ENCODE measurements at places on chromosomes 5 and 9. TPM values are rescaled to one million over a fixed set of nuclear protein-coding genes. Genes with fewer than 3 reads are reported as not detected.

DNA sequence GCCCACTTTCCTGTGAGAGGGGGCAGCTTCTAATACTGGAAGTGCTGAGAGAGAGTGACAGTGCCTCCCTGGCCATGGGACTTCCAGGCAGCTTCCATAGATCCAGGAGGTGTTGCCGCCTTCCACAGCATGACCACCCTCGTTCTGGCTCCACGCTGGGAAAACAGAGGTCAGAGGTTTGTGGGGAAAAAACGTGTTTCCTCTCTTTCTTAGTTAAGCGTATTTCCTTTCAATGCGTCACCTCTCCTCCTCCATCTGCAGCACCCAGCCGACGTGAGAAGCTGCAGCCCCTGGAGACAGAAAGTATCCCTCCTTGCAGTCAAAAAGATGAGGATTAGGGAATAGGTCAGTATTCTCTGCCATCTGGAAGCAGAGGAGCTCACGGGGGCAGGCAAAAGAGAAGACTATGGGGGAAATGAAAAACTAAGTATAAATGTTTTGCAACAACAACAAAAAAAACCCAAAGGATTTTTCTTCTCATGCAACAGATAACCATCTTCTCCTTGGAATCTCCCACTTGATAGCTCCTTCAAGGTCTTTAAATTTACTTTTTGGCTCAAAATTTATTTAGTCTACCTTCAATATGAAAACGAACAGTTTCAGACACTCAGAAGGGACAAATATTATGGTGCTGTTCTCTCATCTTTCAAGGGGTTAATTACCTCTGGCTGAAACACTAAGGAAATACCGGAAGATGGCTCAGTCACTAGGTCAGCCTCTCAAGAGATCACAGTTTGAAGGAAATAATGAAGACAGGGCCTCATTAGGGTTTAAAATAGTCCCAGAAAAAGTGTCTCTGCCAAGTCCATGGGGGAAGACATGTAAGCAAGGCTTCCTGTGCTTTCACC lies 38.0 kb downstream of the MTMR12 start:
- no peak for DNase-seq

GRCh38 chr5:122064992-122065391 lies 13.1 kb downstream of the LOX start:
- no peak for DNase-seq

DNA sequence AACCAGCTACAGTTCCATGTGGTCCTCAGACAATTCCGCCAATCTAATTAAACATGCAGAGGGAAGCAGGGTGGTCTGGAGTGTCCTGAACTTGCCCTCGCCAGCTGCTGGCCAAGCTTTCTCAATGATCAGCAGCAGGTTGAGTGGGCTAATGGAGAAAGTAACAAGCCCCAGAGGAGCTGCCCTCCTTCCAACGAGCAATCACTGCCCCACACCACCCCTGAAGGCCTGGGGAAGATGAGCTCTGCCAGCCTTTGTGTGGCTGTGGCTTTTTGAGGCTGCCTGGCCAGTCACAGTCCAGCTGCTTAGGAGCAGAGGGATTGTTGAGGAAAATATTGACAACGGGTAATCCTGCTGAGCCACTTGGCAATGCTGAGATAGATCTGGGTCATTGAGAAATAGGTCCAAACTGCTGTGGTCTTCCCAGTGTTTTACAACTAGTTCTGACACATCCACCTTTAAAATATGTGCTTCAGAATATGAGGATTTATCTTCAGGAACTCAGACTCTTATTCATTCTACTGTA lies 107.3 kb downstream of the CD180 start:
- DNase-seq: peak; percentile 80

- DNase-seq: peak; percentile 91
Measured at GRCh38 chr9:35882263-35882848, 12.2 kb upstream of the OR13J1 start.

GRCh38 chr5:31023105-31023504 lies 170.4 kb upstream of the CDH6 start:
- no peak for DNase-seq

Gene NDST1
- 160 TPM for total RNA-seq

DNA sequence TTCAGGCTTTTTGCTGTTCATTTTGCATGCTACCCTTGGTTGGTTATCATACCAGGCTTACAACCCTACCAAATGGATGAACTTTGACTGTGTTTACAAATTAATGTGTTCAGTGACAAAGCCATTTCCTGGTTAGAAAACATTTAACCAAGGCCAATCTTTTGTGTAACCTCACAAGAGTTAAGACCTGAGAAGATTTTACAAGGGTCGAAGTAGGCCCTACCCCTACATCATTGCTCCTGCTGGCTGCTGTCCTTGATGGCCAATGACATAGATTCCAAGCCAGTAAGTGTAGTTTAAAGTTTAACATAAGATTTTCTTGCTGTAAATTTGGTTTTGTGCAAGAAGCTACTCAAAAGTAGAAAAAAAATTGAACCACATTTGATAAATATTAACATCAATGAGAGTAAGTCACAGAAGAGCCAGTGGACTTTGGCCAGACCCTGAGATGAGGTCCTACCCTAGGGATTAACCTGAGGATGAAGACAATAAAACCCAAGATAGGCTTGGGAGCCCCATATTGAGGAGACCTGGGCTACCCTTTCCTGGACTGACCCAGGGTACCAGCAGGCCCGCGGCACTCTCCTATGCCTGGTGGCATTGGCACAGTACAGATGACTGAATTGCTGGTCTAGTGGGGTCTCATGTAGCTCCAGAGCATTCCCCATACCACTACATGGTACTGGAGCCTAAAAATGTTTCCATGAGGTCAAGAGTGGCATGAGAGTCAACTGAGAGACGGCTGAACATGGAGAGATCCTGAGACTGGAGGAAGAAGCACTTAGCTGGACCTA lies 8.3 kb downstream of the C1QTNF3 start:
- DNase-seq: no peak

Gene DND1
- 5.4 TPM for total RNA-seq

GRCh38 chr5:4868140-4868735 lies 271.9 kb upstream of the ADAMTS16 start:
- peak; percentile 84 for DNase-seq

Gene COL15A1
- not detected for total RNA-seq

- DNase-seq: peak; percentile 69
Measured at GRCh38 chr5:149731617-149732323, 1.7 kb downstream of the PPARGC1B start.

Gene PCDHGA4
- 8.2 TPM for total RNA-seq

DNA sequence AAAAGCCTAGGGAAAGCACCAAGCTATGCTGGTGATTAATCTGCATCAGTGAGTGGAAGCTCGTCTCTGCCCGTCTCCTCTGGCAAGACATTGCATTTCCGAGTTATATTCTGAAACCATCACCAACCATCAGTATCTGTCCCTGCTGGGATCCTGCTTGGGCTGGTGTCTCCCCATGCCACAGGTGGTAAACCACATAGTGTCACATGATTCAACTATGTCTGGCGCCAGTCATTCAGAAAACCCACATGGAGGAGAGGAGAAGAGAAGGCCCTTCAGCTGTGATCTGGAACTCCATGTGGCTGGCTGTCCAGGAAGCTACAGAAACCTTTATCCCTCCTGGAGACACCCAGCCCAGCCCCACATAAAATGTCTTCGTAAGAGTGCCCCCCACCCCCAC lies 4.8 kb downstream of the IL9 start:
- DNase-seq: no peak

- no peak for DNase-seq
Measured at GRCh38 chr9:98330831-98331230, 75.4 kb upstream of the TBC1D2 start.

Gene FOXD4L4
- 0.20 TPM for total RNA-seq

DNA sequence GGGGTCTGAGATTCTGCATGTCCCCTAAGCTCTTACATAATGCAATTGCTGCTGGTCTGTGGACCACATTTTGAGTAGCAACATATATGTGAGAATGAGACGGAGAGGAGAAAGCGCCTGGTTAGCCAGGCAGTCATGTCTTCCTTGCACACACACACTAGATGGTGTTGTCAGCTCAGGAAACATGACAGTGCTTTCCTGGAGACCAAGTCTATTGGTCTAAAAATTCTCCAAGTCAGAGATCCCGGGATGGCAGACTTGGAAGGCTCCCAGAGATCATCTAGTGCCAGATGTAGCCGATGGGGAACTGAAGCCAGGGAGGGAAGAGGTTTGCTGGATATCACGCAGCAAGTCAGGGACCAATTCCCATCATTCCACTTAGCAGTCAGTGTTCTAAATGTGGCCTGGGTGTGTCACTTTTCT lies 53.4 kb downstream of the GALNT12 start:
- DNase-seq: no peak

DNA sequence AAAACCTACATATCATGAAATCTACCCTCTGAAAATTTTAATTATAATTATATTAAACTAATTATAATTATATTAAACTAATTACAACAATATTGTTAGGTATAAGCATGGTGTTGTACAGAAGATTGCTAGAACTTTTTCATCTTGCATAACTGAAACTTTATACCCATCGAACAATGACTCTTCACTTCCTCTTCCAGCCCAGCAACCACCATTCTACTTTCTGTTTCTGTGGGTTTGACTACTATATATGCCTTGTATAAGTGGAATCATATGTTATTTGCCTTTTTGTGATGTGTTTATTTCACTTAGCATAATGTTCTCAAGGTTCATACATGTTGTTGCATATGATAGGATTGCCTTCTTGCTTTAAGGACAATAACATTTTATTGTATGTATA lies 274.2 kb upstream of the CCNH start:
- no peak for DNase-seq
